Heart left ventricle (tissue), 16 donors: ENCODE measurements at places on chromosomes 13 and 19.

GRCh38 chr19:19505669-19506326 is 9.6 kb downstream of the TSSK6 start:
- DNase-seq = no peak

- peak; percentile 61 for DNase-seq
Observed at GRCh38 chr13:49625392-49626079, 2.8 kb upstream of the ARL11 start.

DNA sequence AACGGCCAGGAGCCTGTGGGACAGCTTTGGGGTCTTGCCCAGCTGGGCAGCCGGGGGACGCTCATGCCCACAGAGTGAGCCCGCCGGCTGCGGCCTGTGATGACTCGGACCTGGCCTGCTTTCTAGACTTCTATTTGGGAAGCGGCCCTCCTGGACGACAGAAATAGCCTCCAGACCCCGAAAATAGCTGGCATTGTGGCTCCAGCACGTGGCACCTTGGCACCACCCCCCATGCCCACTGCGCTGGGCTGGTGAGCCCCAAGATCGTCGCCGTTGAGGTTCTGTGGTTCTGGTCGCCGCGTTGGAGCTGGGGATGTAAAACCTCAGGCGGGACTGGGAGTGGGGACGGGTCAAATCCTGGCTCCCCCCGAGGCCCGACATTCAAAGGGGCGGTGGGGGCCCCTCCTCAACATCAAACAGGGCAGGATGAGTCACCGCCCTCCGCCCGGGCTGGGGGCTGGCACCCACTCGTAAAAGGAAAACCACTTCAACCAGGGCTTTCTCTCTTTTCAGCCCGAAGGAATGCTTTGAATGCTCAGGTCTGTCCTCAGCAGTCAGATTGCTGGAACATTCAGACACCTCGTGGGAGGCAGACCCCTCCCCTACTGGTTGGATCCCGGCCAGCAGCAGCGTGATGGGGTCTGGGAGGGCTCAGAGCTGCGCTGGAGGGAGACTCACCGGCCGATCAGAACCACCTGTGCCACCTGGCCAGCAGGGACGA is 42.1 kb downstream of the GADD45B start:
- no peak for DNase-seq

- DNase-seq = no peak
Observed at GRCh38 chr13:67554746-67555452, 324.8 kb upstream of the PCDH9 start.

DNA sequence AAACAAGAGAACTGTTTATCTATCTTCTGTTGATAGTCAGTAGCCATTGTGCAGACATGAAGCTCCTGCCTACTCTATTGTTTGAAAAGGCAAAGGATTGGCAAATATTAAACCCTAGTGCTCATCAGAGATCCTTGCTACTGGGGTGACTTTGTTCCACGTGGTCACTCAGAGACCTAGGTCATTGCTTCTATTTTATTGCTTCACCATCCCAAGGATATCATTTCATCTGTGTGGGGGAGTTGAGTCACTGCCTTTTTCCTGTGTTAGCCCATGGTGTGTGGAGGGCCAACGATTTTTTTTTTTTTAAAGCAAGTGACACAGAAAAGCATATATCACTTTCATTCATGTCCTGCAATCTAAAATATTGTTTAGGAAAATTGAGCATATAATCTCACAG is 254.1 kb upstream of the RXFP2 start:
- no peak for DNase-seq

GRCh38 chr19:1074544-1075283 is 7.7 kb downstream of the ARHGAP45 start:
- peak; percentile 91 for DNase-seq

DNA sequence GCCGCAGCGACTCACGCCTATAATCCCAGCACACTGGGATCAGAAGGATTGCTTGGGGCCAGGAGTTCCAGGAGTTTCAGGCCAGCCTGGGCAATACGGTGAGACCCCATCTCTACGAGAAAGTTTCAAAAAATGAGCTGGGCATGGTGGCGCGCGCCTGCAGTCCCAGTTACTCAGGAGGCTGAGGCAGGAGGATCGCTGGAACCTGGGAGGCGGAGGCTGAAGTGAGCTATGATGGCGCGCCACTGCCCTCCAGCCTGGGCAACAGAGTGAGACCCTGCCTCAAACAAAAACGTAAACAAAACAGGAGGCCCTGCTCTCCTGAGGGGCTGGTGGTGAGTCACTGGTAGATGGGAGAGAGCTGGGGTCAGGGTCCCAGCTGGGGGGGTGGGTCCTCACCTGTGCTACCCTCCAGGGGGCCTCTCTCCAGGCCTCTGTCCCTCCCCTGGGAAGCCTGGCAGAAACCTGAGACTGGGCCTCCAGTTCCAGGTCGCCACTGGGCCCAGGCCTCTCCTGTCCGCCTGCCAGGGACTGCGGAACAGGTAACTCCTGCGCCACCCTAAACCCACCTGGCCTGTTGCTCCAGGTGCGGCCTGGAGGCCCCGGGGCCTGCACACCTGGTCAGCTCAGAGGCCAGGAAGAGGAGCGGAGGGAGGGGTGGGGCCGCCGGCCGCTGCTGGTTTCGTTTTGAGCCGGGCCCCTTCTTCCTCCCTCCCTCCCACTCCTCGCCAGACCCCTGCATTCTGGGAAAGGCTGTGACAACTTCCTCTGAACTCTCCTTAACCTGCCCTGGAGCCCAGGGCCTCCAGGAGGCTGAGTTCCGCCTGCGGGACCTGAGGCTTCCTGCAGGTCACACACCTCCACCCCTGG is 17.2 kb upstream of the ZBTB7A start:
- DNase-seq = no peak

- no peak for DNase-seq
Observed at GRCh38 chr19:40640744-40641143, 39.6 kb downstream of the LTBP4 start.

DNA sequence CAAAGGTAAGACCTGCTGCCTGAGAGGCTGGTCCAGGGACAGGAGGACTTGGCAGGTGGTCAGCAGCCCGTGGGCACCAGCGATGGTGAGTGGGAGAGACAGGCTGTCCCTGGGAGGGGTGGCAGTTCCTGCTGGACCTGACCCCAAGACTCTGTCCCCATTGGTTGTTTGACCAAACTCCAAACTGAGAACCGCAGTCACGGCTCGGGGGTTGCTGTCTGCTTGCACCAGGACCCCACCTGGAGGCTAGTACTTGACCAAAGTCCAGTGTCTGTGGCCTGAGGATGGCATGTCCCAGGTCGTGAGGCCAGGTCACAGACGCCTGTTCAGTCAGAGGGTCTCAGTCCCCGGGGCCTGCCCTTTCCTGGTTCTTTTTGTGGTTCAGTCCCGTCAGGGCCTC is 9.9 kb upstream of the ZNF14 start:
- DNase-seq = no peak

- DNase-seq = peak; percentile 83
Observed at GRCh38 chr19:47765523-47766358, 12.8 kb upstream of the SELENOW start.

- no peak for DNase-seq
Observed at GRCh38 chr13:112165712-112166111, 98.8 kb downstream of the SOX1 start.

DNA sequence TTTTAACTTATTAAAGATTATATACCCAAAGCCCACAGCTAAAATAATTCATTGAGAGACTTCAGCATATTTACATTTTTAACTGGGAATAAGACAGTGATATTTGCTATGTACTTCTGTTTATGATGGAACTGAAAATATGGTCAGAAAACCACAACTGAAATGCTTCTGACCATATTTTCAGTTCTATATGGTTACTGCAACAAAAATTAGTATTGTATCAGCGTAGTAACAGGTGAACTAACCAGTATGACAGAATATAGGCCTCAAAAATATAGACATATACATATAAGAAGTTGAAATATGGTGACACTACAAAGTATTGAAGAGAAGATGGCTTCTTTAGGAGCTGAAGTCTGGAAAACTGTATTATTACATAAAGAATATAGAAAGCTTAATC is 857.4 kb downstream of the OLFM4 start:
- DNase-seq = no peak
